Stimulated activated CD4-positive, alpha-beta T cell treated with anti-CD3 and anti-CD28 coated beads, Interleukin-15, amount 100 ng/mL, for 48 hours (primary cell): ENCODE measurements at places on chromosomes 13 and 19.

- no peak for DNase-seq
Observed at GRCh38 chr19:17020823-17021222, 5.8 kb downstream of the CPAMD8 start.

DNA sequence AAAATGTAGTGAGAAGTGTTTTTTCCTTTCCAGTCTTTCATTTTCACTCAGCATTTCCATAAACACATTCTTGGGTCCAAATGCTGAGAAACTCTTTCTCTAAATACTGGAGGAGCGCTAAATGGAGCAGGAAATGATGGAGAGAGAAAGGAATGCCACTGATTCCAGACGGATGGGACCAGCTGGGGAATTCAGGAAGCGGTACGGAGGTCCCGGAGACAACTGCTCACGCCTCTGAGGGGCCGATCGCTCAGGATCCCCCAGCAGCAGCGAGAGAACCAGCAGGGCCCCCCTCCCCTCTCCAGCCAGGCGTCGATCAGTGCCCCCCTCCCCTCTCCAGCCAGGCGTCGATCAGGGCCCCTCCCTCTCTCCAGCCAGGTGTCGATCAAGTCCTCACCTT lies 13.2 kb downstream of the RASA3 start:
- no peak for DNase-seq

- DNase-seq: no peak
Observed at GRCh38 chr13:99642006-99642405, 140.7 kb downstream of the TM9SF2 start.

GRCh38 chr19:34712395-34713261 lies 21.4 kb upstream of the ZNF181 start:
- peak; percentile 31 for DNase-seq

DNA sequence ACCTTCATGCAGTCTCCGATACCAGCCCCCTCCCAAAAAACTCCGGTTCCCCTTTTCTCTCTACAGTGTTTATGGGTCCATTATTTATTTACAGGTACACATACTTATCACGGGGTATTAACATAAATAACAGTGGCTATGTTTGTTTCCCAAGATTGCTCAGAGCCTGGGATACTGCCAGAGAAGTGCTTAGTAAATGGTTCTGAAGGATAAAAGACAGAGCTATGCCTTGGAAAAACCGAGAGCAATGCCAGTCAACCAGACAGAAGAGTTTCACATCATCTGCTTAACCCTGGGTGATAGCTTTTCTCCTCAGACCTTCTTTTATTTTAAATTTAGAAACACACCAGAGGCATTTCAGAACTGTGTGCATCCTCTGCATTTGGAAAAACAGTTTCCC lies 61.3 kb downstream of the NUFIP1 start:
- DNase-seq: no peak

DNA sequence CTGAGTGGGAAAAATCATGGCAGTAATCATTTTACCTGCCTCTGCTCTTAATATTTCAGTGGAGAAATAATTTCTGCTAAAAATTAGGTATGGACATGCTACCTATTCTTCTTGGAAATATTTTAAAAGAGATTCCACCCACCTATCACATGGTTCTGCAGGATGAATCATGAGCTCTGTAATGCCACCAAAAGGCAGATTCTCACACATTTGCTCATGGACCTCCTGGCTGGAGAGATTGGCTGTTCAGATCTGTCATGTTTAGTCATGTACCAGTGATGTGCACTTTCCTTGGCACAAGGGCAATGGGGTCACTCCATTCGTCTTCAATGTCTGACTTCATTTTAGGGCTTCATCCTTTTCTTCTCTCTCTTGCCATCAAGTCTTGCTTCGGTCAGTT lies 101.8 kb upstream of the MBNL2 start:
- DNase-seq: no peak

GRCh38 chr19:31450696-31451095 lies 101.5 kb upstream of the TSHZ3 start:
- no peak for DNase-seq

DNA sequence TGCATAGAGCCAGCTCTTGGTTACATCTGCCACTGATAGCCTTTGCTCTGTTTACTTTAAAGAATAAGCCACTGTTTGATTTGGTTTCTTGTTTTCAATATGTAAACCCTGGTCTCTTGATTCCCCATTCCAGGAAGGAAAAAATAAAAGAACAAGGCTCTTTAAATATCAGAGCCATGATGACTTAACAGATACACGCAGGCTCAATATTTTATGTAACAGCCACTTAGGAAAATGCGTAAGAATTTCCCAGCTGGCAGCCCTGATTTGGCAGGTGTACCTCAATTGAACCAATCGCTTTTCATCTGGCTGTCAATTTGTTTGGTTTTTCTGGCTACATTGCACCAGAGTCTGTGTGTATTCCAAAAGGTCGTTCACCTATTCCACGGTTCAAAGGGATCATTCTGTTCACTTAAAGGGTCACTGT lies 65.6 kb downstream of the IRS2 start:
- no peak for DNase-seq

- DNase-seq: no peak
Observed at GRCh38 chr13:55999709-56000108, 1141.0 kb upstream of the PRR20A start.

GRCh38 chr13:32726374-32727037 lies 140.3 kb downstream of the PDS5B start:
- DNase-seq: no peak

DNA sequence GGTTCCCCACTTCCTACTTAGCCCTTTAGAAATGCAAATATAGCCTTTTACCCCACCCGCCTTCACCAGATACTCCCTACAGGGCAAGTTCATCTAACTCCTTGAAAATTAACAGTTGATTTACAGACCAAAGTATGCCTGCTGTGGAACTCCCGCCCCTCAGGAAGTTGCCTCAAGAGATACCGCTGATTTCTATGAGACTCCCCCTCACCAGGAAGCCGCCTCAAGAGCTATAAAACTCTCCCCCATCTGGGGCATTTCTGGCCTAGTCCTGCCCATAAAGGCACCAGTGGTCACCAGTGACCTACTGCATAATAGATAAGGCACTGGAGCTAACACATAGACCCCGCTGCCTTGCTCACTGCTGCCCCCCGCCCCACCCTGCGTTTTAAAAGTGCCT lies 201.7 kb upstream of the UBL3 start:
- no peak for DNase-seq

GRCh38 chr13:27182844-27183497 lies 11.4 kb upstream of the USP12 start:
- no peak for DNase-seq
